ENCODE measurements at places on chromosomes 7 and 10.

DNA sequence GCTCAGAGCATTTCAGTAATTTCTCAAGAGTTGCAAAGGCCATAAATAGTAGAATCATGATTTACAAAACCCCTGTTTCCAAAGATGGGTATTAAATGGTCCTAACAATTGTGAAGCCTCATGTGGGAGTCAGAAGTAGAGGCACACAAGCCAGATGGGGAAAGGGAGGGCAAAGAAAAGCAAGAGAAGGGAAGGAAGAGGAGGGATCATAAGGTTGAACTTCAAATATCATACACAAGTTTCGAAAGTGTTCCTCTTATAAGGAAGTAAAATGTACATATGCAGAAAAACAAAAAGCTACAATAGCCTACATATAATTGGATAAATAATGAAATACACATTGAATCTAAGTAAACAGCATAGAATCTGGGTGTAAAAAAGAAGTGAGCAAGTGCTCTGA, 6.0 kb downstream of the LIPN start:
- no peak for DNase-seq

- DNase-seq = no peak
Observed at GRCh38 chr10:44995914-44996669, 4.6 kb upstream of the ZNF22 start.

- DNase-seq = no peak
Observed at GRCh38 chr10:28711776-28712175, 34.5 kb downstream of the BAMBI start.

GRCh38 chr10:124271676-124272075, 147.0 kb downstream of the OAT start:
- DNase-seq = no peak

DNA sequence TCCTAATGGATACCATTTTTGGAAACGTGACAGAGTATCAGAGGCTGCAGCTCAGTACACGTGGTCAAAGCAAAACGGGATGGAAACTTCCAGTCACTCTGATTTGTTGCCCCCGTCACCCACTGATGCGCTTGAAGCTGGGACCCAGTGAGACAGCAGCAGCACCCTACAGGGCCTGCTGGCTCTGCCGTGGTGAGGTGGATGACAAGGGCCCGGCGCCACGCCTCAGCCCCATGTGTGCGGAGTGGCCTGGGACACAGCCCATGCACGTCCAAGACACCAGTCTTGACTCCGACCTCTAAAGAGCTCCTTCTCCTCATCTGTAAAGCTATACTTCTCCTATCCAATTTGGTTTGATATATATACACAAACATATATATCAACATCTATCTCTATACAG, 39.0 kb downstream of the CLEC2L start:
- no peak for DNase-seq

All from activated CD8-positive, alpha-beta memory T cell treated with anti-CD3 and anti-CD28 coated beads for 1 hour (primary cell).